B cell (primary cell): ENCODE measurements at places on chromosomes 2 and 18.

- DNase-seq = no peak
Observed at GRCh38 chr2:62956651-62957050, 94.0 kb upstream of the OTX1 start.

GRCh38 chr2:38185012-38185491 lies 109.1 kb upstream of the CYP1B1 start:
- no peak for DNase-seq

GRCh38 chr2:11701751-11702301 lies 31.8 kb upstream of the NTSR2 start:
- DNase-seq = peak; percentile 87

DNA sequence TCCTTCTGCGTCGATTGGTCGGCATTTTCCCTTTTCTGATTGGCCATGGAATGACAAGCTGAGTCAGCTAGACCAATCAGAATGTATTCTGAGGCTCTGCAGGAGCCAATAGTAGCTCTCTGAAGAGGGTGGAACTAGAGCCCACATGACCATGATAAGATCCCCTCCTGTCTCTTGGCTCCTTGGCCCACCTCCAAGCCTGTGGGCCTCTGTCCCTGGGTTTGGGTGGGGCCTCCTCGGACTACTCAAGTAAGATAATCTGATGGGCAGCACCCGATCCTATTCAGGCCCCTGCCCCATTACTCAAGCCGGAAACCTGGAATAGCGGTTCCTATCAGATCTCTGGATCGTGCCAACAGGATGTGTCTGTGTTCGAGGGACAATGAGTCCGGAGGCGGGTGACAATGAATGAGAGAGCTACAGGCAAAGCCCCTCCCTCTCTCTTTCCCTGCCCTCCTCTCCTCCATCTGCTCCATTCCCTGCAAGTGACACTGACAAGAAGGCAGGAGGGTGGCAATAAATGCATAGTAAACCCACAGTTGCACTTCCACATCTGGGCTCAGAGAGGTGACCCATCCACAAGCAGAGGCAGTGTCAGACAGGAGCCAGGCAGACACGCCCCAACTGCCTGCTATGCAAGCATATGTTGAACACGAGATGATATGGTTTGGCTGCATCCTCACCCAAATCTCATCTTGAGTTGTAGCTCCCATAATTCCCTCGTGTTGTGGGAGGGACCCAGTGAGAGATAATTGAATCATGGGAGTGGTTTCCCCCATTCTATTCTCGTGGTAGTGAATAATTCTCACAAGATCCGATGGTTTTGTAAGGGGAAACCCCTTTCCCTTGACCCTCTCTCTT lies 114.7 kb downstream of the TNS1 start:
- DNase-seq = no peak
